Midbrain (tissue), 1 donor: ENCODE measurements at places on chromosomes 6 and 20.

- no peak for DNase-seq
Measured at GRCh38 chr6:139758209-139758611, 383.8 kb upstream of the CITED2 start.

GRCh38 chr20:61808447-61808846 is 257.2 kb downstream of the TAF4 start:
- DNase-seq: no peak

- no peak for DNase-seq
Measured at GRCh38 chr6:144364782-144365181, 79.6 kb downstream of the UTRN start.

DNA sequence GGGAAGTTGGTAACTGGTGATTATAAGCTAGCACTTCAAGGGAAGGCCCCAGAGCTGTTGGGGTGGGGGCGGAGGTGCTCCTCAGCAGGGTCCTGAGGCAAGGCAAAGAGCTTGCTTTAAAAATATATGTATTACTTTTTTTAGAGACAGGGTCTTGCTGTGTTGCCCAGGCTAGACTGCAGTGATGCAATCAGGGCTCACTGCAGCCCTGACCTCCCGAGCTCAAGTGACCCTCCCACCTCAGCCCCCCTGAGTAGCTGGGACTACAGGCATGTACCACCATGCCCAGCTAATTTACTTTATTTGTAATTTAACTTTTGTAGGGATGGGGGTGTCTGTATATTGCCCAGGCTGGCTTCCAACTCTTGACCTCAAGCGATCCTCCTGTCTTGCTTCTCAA is 87.2 kb downstream of the MYB start:
- no peak for DNase-seq

GRCh38 chr20:45957021-45957941 is 14.7 kb downstream of the ZNF335 start:
- no peak for DNase-seq

- no peak for DNase-seq
Measured at GRCh38 chr6:137717074-137718073, 149.7 kb upstream of the TNFAIP3 start.

- no peak for DNase-seq
Measured at GRCh38 chr20:47038566-47039560, 144.2 kb downstream of the EYA2 start.

DNA sequence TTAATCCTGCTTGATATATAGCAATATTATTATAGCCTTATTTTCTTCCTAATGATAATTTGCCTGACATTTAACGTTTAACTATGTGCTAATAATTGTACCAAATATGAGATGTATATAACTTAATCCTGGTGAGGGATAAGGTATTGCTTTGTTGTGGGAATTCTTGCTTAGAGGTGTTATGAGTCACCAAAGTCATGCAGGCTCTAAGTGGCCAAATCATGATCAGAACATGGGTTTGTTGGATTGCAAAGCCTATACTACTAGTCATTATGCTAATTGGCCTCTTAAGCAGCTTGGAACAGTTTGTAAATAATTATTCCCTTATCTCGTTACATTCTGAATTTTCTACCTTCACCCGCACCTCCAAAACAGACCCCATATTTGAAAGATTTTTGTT is 21.9 kb upstream of the C6orf141 start:
- no peak for DNase-seq

DNA sequence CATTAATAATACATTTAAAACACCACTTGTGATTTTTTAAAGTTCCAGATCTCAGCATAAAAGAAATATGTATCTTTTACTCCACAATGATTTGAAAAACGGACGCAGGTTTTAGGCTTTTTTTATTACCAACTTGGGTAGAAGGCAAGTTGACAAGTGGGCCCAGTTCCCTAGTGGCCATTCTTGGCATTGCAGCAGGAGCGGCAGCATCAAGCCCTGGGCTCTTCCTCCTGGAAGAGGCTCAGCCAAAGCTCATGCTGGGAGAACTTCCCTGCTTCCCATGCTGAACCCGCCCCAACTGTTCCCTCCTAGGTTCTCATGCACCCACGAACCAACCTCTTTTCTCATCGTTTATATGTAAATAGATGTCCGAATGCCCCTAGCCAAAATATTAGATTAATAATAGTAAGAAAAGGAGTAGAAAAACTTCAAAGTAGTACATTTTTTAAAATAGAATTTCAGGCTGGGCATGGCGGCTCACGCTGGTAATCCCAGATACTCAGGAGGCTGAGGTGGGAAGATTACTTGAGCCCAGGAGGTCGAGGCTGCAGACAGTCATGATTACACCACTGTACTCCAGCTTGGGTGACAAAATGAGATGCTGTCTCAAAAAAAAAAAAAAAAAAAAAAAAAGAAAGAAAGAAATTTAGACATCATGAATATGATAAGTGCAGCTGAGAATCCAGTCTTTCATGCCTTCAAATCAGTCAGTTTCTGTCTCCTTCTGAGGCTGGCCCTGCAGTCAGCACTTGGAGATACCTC is 18.2 kb upstream of the MYB start:
- no peak for DNase-seq

GRCh38 chr6:90537723-90538258 is 49.1 kb downstream of the MAP3K7 start:
- no peak for DNase-seq

GRCh38 chr6:29608131-29608530 is 23.2 kb downstream of the OR2H2 start:
- peak; percentile 34 for DNase-seq

DNA sequence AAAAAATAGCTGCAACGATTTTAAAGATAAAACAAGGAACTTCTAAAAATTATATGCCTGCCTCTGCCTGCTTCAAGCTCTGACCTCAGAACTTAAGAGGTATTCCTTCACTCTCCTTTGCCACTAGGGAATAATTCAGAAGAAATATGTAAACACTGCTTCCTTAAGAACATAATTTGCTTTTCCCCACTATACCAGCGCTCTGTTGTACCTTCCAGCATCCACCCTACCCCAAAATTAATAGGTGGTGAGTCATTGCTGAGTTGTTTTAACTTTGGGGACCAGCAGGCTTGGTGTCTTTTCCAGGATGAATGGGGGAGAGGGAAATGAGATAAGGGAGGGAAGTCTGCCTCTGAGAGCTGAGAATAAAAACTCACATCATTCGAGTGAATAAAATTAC is 107.7 kb upstream of the ATXN1 start:
- no peak for DNase-seq

DNA sequence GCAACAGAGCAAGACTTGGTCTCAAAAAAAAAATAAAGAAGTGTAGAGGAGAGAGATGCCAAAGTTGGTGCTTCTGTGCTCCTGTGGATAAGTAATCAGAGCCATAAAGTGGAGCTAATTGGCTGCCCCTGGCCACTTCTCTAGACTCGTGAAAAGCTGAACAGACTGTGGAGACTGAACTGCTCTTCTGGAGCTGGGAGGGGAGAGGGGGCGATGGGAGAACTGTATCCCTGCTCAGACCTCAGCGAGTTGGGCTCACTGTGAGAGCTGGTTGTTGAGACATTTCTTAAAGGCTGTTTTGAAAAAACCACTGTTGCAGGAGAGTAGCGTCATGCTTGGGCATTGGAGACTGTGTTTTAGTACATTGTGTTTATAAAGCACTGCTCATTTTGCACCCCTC is 125.7 kb downstream of the TCP11 start:
- no peak for DNase-seq

DNA sequence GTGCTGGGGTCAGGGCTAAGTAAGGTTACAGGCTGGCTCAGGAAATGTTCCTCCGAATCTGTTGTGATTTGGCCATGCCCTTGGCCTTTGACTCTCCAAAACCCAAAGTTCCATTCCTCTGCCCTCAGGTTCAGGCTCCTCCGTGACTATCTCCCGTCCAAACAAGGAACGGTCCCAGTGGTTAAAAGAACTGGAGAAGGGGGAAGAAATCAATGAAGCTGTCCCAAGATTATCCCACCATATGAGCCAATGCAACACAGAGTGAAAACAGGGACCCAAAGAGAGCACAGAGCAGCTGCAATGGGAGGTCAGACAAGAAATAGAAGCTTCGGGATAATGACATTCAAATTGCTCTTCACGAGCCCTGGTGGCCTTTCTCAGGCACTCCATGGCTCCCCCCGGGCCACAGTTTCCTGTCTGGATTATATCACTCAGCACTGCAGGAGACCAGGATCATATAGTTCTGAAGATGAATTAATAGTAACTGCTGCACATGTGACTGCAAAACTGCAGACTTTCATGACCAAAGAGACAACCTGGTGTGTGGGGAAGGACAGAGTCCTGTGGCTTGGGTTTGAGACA is 211.3 kb downstream of the ZNF217 start:
- DNase-seq: no peak

GRCh38 chr6:121828146-121828886 is 392.9 kb downstream of the GJA1 start:
- DNase-seq: no peak

DNA sequence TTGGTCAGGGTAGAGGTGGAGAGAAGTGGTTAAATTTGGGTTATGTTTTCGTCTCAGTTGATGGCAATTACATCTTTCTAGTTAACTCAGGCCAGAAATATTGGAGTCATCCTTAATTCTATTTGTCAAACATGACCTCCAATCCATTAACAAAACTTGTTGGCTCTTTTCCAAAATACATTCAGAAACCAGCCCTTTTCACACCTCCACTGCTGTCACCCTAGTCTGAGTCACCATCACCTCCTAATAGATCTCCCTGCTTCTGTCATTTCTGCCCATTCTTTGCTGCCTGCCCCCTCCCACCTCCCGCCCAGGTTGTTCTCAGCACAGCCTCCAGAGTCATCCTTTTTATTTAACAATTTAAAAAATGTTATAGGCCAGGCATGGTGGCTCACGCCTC is 3.0 kb upstream of the ABCF1 start:
- no peak for DNase-seq

GRCh38 chr6:164694386-164694785 is 615.0 kb downstream of the C6orf118 start:
- peak; percentile 45 for DNase-seq

DNA sequence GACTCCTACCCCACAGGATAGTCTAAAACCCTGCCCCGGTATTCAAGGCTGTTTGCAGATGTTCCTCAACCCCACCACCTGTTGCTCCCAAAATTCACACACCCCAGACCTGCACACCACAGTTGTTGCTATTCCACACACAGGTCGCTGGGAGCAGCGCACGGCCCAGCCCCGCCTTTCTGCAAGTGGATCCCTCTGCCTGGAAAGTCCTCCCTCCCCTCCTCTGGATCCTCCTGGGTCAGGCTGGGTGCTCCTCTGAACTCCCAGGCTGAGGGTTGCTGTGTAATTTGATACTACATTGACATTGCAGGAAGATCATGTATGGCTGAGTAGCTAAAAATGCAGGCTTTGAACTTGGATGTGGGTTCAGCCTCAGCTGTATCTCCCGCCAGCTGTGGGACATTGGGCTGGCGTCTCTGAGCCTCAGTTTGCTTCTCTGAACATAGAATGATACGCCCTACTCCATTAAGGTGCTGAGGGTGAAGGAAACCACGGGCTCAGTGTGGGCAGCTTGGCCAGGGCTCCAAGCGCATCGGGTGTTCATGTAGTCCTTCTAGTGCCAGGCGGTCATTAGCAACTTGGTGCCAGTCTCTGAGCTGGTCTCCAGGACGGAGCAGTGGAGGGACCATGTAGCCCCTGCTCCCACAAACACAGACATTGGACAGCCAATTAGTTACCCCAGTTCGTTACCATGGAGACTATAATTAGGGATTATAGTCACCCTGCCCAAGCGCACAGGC is 13.9 kb upstream of the CCN5 start:
- no peak for DNase-seq

DNA sequence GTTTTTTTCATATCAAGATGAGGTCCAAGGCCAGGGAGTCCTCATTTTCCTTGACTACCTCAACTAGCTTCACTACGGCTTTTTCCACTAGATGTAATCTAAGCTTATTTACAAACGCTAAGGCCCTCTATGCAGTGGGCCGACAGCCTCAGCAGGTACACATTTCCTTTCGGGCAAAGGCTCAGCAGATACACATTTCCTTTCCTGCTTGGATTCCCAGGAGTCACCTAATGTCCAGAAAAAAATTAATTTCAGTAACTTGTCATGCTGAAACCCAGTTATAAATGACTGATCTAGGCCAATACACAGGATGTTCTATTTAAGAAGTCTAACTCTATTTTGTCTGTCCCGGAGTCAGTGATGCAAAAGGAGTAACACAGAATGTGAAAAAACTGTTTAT is 7.2 kb upstream of the KIAA0408 start:
- DNase-seq: no peak

DNA sequence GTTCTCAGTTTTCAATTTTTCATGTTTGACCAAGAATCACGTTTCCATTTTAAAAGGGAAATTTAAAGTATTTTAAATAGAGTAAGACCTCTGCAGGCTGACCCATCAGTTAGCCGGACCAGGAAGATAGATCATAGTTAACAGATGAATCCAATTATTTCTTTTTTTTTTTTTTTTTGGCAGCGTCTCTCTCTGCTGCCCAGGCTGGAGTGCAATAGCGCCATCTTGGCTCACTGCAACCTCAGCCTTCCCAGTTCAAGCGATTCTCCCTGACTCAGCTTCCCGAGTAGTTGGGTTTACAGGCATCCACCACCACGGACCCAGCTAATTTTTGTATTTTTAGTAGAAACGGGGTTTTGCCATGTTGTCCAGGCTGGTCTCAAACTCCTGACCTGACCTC is 256.7 kb upstream of the CNR1 start:
- no peak for DNase-seq

- no peak for DNase-seq
Measured at GRCh38 chr6:3939368-3939958, 90.3 kb downstream of the FAM50B start.

DNA sequence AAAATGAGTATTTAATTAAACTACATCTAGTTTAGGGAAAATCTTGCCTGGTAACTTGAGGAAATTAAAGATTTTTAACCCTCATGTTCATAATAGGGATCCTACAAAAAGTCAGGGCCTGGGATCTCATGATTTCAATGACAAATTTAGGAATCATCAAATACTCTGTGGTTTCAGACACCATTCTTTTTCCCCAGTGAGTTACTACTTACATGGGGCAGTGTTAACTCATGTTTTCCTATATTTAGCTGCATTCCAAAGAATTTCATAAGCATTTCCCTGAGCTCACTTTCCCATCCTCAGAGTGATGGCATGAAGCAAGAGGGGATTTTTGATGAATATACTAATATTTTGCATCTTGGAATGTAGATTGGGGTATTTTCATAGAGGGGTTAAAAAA is 321.7 kb downstream of the CENPW start:
- no peak for DNase-seq

- DNase-seq: no peak
Measured at GRCh38 chr6:44074439-44074812, 52.8 kb downstream of the MRPL14 start.

- DNase-seq: no peak
Measured at GRCh38 chr6:82909551-82909950, 156.1 kb downstream of the UBE3D start.
